DMS153 (cell line): ENCODE measurements at places on chromosomes 16 and 17.

DNA sequence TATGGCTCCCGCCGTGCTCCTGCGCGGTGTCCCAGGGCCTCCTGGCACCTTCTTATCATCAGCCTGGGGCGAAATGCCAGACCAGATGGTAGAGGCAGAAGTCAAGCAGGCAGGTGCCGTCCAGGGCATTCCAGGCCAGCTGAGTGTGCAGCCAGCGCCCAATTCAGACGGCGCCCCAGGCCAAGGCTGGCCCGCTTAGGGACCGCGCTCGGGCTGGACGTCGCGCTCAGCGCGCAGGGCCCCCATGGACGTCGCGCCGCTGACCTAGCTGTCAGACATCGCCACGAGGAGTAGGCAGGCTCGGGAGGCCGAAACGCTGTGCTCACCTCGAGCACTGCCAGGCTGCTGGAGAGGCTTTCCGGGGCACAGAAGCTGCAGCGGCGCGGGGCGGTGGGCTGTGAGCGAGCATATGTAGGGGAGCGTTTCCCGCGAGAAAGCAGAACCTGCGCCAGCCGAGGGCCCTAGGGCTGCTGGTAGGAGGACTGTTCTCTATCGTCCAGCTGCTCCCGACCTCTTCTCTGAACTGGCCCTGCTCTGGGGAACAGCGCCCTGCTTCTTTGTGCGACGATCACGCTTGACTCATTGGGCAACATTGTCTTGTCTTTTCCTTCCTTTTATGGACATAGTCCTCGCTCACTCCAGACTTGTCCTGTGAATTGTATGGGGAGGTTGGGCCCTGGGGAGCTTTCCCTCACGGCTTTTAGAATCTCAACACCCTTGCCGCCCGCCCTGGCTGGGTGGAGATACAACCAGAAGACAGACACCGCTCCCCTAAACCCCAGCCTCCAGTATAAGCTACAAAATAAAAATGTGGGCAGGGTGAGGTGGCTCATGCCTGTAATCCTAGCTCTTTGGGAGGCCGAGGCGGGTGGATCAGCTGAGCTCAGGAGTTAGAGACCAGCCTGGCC lies 8.4 kb upstream of the CA4 start:
- DNase-seq = no peak

DNA sequence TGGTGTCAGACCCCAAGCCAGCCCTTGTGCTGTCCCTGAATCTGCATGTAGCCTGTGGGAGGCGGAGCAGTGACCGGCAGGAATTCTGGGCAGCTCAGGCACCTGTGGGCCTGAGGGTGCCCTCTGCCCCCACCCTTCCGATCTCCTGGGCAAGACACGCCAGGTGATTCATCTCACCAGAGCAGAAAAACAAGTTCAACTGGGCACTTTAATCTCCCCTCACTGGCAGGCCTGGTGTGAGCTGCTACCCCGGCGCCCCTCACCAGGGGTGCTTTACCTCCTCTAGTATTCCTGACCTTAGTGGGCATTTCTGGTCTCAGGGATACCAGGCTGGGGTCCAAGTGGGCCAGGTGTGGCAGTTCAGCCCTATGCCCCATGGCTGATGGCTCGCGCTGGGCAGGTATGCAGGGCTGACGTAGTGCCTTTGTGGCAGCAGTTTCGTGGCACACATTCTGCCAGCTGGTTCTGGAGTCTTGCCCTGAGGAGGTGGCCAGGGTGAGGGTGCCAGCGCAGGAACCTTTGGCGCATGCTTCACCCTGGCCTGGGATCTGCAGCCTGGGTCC lies 6.0 kb downstream of the ERBB2 start:
- DNase-seq = no peak

DNA sequence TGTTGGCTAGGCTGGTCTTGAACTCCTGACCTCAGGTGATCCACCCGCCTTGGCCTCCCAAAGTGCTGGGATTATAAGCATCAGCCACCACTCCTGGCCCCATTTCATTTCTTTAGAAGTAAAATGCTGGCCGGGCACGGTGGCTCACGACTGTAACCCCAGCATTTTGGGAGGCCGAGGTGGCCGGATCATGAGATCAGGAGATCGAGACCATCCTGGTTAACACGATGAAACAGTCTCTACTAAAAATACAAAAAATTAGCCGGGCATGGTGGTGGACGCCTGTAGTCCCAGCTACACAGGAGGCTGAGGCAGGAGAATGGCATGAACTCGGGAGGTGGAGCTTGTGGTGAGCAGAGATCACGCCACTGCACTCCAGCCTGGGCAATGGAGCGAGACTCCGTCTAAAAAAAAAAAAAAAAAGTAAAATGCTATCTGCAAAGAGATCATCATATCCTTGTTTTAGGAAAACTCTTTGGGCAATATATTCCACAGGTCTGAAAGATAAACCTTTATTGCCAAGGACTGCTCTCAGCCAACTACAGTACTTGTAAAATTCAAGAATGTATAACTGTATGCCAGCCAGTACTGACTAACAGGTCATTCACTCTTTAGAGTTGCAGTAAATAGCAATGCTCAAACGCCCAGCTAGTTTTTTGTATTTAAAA lies 3.8 kb downstream of the GJC1 start:
- DNase-seq = no peak

DNA sequence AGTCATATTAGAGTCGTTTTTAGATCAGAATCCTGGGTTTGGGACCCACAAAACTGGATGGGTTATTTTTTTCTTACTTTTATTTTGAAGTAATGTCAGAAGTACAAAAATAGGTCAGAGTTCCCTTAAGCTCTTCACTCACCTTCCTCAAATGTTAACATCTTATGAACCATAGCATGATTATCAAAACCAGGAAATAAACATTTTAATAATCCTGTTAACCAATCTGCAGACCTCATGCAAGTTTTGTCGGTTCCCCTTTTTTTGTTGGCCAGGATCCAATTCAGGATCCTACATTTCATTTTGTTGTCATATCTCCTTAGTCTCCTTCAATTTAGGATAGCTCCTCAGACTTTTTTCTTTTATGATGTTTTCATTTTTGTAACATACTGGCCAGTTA lies 162.0 kb downstream of the CHD9 start:
- no peak for DNase-seq

GRCh38 chr16:1989209-1990100 lies at the start of gene SYNGR3:
TSS of gene SYNGR3 (plus strand) at chr16:1989970. CDS start at chr16:1990103, 133 bp downstream.
- no peak for DNase-seq

DNA sequence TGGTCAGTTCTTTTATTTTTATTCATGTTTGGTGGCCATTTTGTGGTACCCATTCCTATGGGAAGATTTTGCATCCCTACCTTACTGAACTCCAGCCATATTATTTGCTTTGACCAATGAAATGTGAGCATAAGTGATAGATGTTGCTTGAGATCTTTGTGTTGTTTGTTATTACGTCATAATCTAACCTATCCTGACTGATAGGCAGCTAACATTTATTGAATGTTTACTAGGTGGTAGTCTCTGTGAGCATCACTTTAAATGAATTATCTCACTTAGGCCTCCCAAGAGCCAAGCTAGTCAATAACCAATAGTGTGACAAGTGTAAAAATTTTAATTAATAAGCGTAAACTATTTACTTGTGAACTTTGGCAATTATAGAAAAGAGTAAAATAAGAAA lies 37.6 kb downstream of the VMP1 start:
- DNase-seq = no peak

- DNase-seq = no peak
These were observed 26.0 kb downstream of the ERCC4 start for GRCh38 chr16:13945744-13946485.

DNA sequence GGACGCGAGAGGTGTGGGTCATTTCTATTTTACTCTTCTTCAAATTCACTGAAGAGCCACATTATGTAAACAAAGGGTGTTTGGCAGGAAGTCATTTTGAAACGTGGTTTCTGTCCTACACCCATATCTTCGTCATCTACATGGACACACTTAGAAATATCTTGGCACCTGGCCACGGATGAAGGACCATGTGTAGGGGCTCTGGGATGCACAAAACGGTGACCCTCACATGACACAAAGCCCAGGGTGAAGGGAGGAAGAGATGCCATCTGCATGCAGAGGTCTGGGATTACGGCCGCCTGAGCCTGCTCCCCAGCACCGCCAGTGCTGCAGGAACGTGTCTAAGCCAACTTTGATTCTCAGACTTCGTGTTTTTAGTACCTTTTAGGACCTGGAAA lies 130.2 kb upstream of the CHMP6 start:
- peak; percentile 70 for DNase-seq

- no peak for DNase-seq
These were observed 58.3 kb upstream of the ZC3H18 start for GRCh38 chr16:88511906-88512305.

GRCh38 chr17:62206550-62206949 lies 141.5 kb upstream of the MED13 start:
- no peak for DNase-seq

DNA sequence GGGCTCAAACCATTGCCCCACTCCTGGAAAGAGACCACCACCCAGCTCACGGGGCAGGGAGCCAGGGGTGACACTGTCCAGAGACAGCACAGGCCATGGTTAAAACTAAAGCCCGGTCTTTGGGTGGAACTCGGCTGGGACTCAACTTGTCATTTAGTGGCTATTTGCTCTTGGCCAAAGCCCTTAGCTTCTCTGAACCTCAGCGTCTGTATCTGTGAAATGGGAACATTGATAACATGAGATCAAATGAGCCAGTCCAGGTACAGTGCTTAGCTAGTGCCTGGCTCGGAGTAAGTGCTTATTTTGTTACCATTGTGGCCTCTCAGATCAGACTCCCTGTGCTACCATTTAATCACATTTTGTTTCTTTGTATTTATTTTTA lies 48.5 kb downstream of the RTN4RL1 start:
- DNase-seq = no peak

- no peak for DNase-seq
These were observed 109.7 kb downstream of the C16orf95 start for GRCh38 chr16:87207509-87207908.

DNA sequence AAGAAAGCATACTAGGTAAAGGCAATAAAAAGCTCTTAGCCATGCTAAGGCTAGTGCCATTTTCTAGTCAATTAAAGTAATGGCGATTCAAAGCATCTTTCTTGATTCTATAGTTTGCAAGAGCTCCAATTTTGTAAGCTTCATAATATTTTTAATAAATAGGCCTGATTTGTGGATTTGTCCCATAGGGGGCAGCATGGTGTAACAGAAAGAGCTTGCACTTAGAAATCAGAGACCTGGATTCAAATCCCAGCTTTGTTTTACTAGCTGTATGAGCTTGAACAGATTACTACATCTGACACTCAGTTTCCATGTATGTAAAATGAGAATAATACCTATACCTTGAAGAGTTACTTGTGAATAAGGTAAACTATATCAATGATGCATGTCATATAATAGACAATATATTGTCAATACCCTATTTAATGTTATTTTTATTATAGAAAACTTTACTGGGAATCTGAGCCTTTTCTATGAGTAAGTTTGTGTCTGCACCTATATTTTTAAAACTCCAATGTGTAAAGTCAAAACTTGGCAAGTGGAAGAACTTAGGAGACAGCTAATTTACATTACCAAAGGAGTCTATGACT lies 93.6 kb upstream of the NOG start:
- DNase-seq = no peak

GRCh38 chr16:63592852-63593251 lies 1529.0 kb downstream of the CDH11 start:
- no peak for DNase-seq

- DNase-seq = no peak
These were observed 8.0 kb downstream of the THRA start for GRCh38 chr17:40070709-40071312.

- no peak for DNase-seq
These were observed 33.6 kb upstream of the CACNG4 start for GRCh38 chr17:66930933-66931332.

GRCh38 chr17:50467855-50468303 lies 801 bp downstream of the CHAD start:
- no peak for DNase-seq

GRCh38 chr17:5584383-5585286 lies at the start of gene NLRP1:
TSS of gene NLRP1 (minus strand) at chr17:5584509. CDS start at chr17:5583957, 552 bp downstream.
- DNase-seq = peak; percentile 3

DNA sequence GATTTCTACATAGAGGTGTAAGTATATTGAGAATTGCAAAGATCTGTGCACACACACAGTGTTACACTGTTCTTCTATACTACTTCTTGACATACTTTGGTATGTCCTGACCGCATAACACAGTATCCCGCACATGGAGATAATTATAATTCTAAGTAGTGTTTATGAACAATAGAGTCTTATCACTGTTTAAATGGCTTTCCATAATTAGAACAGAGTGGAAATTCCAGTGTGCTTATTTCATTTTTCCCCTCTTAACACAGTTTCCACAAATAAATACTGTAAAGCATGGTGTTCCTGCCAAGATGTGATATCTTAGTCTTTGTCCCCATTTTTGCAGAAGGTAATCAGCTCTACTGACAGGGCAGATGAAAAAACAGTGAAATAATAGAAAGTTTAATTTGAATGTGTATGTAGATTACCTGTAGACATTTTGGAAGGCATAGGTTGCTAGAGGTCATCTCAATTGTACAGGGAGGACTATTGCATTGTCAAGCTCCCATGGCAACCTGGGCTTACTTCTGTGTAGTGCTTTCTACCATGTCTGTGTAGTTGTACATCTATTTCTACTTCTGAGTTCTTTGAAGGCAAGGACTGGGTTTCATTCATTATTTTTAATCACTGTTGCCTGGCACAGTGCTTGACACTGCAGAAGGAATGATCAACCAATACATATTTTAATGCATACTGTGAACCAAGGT lies 10.1 kb upstream of the KRT28 start:
- no peak for DNase-seq

DNA sequence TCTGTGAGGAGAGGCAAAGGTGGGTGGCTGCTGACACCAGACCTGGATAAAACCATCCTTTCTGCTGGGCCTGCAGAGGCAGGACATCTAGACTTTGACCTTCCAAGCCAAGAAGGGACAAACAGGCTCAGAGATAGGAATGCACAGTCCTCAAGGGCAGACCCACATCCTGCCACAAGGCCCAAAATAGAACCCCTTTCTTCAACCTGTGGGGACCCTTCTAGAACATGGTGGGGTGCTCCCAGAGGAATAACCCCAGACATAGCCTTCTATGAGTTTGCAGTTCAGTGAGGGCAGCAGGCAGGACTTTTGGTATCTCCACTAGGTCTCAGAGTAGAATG lies 3.8 kb upstream of the CBFB start:
- DNase-seq = no peak

- peak; percentile 6 for DNase-seq
These were observed 40.3 kb downstream of the CYB561 start for GRCh38 chr17:63405741-63406261.

GRCh38 chr17:80474231-80474960 lies 2.0 kb downstream of the NPTX1 start:
- DNase-seq = peak; percentile 42

DNA sequence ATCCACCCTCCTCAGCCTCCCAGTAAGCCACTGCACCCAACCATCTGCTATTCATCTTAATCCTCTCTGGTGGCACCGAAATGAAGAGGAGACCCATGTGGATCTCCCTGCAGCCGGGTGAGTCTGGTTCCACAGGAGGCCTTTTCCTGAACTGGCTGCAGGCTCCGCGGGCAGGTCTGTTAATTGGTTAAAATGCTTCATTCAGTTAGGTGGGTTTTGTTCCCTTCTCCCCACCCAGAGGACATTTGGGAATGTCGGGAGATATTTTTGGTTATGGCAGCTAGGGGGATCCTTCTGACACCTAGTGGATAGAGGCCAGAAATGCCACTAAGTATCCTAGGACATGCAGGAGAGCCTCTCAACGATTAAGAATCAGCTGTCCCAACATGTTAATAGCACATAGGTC lies 16.7 kb downstream of the C16orf54 start:
- DNase-seq = peak; percentile 36

- DNase-seq = no peak
These were observed 3.9 kb upstream of the RBL2 start for GRCh38 chr16:53430363-53430762.
